B cell (primary cell): ENCODE measurements at places on chromosomes 6 and 20.

GRCh38 chr20:58976061-58976730, 4.9 kb upstream of the NELFCD start:
- no peak for DNase-seq

DNA sequence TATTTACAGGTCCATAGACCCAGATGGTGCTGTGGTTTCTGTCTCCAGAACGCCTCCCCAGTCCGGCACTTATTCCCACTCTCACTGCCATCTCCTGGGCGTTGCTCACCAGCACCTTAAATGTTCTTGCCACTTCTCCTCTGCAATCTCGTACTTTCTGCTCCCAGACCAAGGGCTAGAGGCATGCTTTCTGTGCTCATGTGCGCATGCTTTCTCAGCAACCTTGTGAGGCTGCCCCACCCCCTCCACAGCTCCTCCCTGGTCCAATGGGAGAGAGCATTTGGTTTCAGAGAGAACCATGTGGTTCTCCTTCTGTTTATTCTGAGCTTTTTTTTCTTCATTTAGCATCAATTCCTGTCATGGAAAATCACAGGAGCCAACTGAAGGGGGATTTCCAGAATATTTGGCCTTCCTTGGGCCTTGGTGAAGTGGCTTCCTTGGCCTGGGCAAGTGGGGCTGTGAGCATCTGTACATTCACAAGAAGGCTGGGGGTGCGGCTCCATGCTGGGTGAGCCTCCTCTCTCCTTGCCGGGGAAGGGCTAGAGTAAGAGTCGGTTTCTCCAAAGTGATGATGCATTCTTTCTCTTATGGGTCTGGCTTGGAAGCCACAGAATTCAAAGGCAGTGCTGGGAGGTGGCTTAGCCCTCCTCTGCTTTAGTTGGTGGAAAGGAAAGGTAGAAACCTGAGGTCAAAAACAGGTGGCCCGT, 66.6 kb downstream of the PHACTR3 start:
- no peak for DNase-seq

- DNase-seq: no peak
Observed at GRCh38 chr6:149024361-149024760, 277.5 kb downstream of the UST start.

GRCh38 chr6:136171231-136171630, 78.9 kb downstream of the MTFR2 start:
- no peak for DNase-seq

DNA sequence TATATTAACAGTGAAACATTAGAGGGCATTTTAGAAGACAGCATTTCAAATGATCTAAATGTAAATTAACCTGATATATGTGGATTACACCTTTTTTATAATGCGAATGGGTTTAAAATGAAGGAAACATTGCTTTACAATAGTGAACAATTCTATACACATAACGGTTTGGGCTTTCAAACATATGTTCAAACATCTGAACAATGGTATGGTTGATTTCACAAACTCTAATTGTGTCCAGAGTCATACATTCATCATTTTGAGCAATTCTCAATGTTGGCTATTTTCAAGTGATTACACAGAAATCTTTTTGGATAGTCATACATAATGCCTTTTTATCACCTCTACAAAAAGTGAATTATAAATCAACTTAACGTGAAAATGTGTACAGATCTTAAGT, 578.1 kb downstream of the PHF3 start:
- no peak for DNase-seq

GRCh38 chr6:46015119-46015968, at the start of gene CLIC5:
CLIC5 (minus strand) TSS chr6:46015860; CDS start chr6:46015542, 318 bp downstream.
- peak; percentile 45 for DNase-seq

DNA sequence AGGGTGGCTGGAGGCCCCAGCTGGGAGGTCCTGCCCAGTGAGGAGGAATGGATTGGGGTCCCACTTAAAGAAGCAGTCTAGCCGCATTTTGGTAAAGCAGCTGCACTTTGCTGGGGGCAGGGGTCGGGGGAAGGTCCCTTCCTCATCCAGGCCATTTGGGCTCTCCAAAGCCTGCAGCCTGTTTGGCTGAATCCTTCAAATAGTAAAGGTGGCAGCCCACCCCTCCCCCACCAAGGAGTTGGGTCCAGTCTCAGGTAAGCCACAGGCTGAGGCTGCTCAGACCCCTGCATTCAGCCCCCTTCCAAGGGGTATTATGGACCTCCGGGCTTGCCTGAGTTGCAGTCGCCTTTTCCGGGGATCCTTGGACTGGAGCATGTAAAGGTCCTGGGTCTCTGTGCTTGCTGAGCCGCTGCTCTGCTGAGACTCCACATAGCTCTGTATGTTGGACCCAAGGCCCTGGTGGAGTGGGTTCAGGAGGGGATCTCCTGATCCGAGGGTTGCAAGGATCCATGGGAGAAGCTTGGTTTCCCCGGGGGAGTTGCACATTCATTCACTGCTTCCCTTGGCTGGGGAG, 417.4 kb downstream of the KHDRBS2 start:
- no peak for DNase-seq

DNA sequence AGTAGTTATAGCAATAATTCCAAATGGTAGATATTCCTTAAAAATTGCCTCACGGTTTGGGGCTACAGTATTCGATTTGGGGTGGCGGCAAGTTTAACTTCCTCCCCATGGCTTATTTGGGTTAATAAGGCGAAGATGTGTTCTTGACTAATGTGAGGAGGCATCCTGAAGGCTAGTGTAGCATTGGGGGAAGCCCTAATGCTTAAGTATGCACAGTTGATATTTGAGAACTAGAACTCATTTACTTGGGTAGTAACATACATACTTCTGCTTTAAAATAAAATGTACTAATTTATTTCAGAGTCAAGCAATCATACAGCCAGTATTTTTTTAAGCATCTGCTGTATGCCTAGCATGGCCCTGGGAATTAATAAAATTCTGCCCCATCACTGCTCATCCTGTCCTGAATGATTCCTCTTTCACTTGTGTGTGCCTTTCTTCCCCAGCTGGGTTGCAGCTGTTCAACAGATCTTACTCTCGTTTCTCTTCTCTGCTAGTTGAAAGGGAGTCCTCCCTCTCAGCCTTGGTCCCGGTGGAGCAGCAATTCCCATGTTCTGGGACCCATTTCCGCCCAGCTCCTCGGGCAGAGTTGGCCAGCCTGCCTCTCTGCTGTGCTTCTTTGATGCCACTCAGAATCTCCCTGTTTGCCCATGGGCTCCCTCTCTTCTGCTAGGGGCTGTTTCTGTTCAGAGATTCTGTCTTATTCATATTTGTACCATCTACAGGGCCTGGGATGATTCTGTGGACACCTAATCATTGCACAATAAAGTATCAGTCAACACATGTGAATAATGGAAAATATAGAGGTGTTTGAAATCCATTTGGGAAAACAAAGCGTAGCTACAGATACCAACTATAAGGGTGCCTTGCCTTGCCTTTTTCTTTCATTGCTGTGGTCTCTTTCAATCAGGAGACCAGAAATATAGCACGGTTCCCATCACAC, 104.8 kb downstream of the ARID1B start:
- no peak for DNase-seq

- DNase-seq: no peak
Observed at GRCh38 chr6:115618256-115618655, 442.4 kb downstream of the FRK start.

DNA sequence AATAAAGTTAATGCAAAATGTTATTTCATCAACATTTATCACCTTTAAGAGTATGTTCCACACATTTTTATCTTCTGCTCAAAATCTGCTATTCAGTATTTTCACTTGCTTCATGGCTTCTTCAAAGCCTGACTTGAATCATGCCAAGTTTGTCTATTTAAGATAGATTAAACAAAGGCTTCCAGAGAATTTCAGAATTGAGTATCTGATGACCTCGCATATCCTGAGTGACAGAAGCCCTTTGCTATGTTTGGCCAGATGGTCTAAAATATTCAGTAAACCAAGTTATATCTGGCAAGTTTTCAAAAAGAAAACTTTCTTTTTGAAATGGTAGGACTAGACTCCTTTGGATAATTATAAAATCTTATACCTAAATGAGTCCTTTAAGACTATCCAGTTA, 348.9 kb upstream of the KCNQ5 start:
- DNase-seq: no peak

DNA sequence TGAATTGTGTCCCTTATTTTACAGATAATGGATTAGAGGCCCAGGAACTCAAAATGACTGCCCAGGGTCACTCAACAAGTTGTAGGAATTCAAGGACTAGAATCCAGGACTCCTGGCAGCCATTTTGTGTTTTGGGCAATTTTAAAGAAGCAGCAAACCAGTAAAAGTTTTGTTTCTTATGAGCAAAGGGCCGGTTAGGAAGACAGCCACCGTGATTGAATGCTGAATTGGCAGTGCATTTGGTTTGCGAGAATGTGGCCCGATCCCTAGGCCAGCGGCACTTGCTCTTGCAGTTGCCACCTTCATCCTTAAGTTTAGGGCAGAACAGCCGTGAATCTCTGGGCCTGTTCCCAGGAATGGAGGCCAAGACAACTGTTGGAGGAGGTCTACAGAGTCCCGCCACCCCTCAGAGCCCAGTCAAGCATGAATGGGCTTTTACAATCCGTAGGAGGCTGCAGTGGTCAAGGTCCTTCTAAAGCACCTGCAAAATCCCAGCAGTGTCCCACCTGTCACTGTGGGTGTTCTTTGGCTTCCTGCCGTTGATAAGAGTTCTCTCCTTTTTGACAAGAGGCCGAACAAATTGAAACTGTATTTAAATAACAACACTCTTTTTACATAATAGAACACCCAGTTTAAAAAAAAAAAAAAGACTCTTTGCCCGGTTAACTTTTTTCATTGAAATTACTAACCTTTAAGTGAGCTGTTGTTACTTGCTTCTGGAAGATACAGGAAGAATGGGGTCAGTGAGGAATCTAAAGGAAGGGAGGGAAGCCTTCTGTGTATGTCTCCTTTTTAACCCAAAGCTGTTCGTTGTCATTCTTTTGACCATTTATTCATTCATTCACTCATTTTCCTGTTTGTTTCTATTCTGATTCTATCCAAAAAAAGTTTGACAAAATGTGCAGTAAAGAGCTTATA, 68.7 kb downstream of the PHACTR2 start:
- no peak for DNase-seq

GRCh38 chr6:155543166-155543847, 87.7 kb upstream of the NOX3 start:
- DNase-seq: no peak

- peak; percentile 76 for DNase-seq
Observed at GRCh38 chr6:111482188-111482958, 645 bp downstream of the REV3L start.

DNA sequence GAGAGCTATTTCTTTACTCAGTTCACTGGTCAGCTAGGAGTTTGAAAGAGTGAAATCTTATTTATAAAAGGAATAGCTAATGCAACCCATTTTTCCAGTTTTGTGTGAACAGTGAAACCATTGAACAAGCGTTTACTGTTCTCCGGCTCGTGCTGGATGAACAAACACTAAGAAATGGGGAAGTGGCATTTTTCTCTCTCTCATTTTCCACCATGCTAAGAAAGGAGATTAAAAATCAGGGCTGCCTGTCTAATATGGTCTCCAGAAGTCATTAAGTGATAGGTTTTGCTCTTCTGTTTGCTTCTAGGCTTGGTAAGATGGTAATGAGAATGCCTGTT, 774 bp upstream of the SFT2D1 start:
- DNase-seq: peak; percentile 79

- no peak for DNase-seq
Observed at GRCh38 chr20:7667194-7667593, 273.1 kb downstream of the HAO1 start.

GRCh38 chr6:136282906-136283305, 6.7 kb downstream of the BCLAF1 start:
- DNase-seq: no peak

DNA sequence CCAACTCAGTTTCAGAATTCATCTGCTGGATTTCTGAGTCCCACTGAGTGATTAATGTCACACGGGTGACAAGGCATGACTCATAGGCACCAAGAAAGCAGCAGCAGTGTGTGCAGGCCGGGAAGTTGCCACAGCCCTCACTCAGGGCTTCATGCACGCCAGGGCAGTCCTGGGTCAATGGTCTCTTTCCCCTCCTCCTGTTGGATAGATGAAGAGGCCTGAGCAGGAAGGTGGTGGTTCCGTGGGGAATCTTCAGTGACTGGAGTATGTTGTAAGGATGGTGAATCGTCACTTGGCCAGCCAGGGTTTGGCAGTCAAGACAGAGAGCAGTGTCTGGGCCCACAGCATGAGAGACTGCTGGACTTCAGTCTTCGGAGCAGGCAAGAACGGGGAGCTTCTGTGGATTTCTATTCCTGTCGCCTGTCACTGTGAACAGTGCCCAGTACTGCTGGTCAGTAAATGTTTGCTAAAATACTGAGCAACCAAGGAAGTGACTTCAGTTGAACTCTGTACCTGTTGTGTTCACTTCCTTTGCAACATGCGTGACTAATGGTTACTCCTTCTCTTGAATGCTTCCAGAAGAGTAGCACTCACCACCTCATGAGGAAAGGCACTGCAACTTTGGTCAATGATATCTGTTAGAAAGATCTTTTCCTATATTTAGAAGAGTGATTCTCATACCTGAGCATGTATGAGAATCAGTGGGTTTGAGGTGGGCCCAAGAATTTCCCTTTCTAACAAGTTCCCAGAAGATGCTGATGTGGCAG, 62.0 kb upstream of the CD93 start:
- DNase-seq: no peak

- no peak for DNase-seq
Observed at GRCh38 chr6:136666041-136666440, 115.8 kb upstream of the MAP7 start.

DNA sequence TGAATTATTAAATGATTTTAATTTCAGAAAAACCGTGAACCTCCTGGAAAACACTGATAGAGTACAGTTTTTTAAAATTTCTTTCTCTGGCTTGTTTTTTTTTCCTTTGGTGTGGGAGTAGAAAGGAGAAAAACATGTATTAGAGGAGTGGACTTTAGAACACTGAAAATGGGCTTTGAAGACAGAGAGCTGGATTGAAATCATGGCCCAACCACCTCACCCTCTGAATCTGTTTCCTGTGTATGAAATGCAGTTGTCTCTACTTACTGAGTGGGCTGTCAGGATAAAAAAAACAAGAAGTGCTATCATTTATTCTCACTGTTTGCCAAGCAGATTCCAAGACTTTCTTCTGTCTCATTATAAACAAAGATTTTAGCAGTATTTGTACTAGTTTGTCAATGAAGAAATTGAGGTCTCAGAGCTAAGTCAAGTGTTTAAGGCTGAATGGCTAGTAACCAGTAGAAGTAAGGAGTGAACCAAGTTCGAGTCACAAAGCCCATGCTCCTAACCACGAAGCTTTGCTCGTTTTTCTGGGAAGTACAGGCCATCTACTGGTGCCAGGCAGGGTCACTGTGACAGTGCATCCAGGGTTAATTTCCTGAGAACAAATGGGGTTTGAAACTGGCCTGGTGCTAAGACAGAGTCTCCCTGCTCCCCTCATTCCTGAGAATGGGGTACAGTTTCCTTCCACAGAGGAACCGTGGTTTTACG, 256.4 kb downstream of the TMEM242 start:
- no peak for DNase-seq

DNA sequence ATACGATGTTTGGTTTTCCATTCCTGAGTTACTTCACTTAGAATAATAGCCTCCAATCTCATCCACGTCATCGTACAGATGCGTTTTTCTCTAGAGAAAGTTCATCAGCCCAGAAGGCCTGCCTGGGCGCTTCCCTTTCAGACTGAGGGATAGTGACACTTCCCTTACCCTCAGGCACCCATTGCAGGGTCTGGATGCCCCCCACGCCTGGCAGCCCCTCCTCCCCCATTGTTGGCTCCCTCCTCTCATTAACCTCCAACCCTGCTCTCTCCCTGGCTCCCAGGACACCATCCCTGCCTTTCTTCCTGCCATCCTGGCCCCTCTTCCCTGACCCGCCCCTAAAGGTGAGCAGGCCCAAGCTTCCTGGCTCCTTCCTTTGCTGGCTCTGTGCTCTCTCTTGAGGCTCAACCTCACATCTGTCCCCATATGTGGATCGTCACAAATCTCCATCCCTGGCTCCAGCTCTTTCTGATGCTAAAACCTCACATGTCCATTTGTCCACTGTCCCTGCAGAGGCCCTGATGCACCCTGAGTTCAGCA, 145.2 kb downstream of the SYCP2 start:
- no peak for DNase-seq
